ENCODE measurements at places on chromosomes 1 and 21. TPM values are rescaled to one million over a fixed set of nuclear protein-coding genes. Genes with fewer than 3 reads are reported as not detected.

DNA sequence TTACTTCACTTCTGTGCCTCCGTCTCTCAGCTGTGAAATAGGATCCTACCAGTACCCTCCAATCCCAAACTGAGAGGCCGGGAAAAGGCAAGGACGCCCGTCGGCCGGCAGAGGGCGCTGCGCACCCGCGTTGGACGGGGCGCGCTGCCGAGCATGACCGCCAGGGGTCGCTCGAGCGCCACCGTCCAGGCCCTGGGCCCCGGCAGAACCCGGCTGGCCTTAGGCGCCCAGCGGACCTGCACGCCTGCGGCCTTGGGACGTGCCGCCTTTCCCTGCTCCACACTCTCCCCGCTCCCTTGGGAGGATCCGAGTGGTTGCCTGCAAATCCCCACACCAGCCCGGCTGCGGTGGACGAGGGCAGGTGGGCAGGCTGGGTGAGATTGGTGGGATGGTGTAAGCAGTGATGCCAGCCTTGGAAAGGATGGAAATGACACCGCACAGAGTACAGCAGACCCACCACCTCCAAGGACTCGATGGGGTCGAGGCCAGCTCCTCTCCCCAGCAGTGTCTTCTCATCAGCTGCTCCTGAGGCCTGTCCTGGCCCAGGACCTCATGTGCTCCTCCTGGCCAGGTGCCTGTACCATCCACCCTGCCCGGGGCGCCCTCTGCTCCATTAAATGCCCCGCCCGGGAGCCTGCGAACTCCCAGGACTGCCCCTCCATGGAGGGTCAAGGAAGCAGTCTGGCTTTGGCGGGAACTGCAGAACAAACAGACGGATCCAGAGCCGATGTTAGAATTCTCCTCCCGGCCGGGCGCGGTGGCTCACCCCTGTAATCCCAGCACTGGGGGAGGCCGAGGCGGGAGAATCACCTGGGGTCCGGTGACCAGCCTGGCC, 47.4 kb upstream of the LBR start:
- peaks cover 20% of the 10 kb centered on the region for H3K4me1 ChIP-seq
- peaks cover 1% of the 10 kb centered on the region for H3K27me3 ChIP-seq
- DNase-seq: peak; percentile 80
- no peaks in the 10 kb centered on the region for H3K36me3 ChIP-seq
- no peak overlapping the region for H3K27ac ChIP-seq

DNA sequence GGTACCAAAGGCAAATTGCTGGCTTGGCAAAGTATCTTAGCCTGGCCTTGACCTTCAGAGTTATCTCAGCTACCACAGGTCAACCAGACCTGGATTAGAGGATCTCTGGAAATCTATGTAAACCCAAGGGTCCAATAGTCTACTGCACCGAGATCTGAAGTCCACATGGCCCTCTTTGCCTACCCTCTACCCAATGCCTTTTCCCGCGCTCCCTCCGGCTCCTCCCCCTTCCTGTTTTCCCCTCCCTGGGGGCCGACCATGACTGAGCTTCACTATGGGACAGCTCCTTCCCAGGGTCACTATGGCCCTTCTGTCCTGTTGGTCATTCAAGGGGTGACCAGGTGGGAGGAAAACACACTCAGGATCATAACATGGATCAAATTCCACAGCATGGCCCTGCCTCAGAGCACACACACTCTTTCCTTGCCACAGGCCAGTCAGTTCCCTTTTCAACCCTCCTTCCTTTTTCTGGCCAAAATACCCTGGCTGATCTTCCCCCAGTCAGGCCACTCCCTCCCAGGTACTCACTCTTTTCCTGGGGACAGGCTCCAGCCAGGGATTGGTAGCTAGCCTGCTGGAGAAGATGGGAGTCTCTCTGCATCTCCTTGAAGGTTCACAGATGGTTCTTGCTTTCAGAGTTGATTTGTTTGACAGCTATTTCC, 19.1 kb upstream of the TMEM183A start:
- H3K27ac ChIP-seq: no peak overlapping the region
- no peaks in the 10 kb centered on the region for H3K36me3 ChIP-seq
- peaks cover 12% of the 10 kb centered on the region for H3K27me3 ChIP-seq
- H3K4me1 ChIP-seq: no peaks in the 10 kb centered on the region
- no peak overlapping the region for H3K4me3 ChIP-seq

DNA sequence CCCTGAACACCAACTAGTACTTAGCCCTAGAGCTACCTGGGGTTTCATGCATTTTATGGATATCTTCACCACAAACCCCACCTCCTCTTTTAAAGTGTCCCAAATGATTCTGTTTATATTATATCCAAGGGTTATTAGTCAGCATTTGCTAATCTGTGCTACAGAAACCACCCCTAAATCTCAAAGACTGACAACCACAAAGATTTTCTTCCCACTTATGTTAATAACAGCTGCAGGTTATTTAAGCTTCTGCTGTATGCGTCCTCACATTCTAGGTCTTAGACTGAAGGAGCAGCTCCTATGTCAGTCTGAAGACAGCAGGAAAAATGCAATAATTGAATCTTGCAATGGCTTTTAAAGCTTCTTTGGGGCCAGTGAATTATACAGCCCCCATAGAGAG, 11.2 kb upstream of the PHC2 start:
- no peak for DNase-seq
- H3K4me1 ChIP-seq: peaks cover 21% of the 10 kb centered on the region
- no peaks in the 10 kb centered on the region for H3K27me3 ChIP-seq
- no peak overlapping the region for H3K27ac ChIP-seq
- H3K4me3 ChIP-seq: no peak overlapping the region

- peak; percentile 31 for DNase-seq
- H3K36me3 ChIP-seq: no peaks in the 10 kb centered on the region
- H3K27ac ChIP-seq: no peak overlapping the region
- H3K4me3 ChIP-seq: no peak overlapping the region
- no peaks in the 10 kb centered on the region for H3K27me3 ChIP-seq
- peaks cover 22% of the 10 kb centered on the region for H3K4me1 ChIP-seq
These were observed 124.7 kb downstream of the PCBP3 start for GRCh38 chr21:45768011-45768739.

- no peaks in the 10 kb centered on the region for H3K4me1 ChIP-seq
- no peak overlapping the region for H3K27ac ChIP-seq
- no peaks in the 10 kb centered on the region for H3K36me3 ChIP-seq
- no peaks in the 10 kb centered on the region for H3K27me3 ChIP-seq
These were observed 1016.1 kb downstream of the KCNT2 start for GRCh38 chr1:195591917-195592672.

DNA sequence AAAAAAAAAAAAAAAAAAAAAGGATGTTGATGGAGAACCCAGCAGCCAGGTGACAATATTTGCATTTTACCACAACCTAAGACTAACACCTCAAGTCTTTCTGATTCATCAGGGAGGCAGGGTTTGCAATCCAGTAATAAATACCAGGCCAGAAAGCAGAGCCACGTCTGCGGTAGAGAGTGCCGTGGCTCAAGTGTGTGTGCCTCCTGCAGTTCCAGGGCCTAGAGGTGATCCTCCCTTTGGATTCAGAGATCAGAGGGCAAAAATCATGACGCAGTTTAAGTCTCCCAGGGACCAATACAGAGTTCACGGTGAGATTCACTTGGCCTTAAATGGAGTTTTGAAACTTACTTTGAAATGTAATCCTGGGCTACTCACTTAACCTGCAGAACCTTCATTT, 34.9 kb downstream of the TMCO4 start:
- no peaks in the 10 kb centered on the region for H3K4me1 ChIP-seq
- no peak for DNase-seq
- H3K36me3 ChIP-seq: no peaks in the 10 kb centered on the region
- H3K4me3 ChIP-seq: no peak overlapping the region
- H3K27me3 ChIP-seq: peaks cover 10% of the 10 kb centered on the region

GRCh38 chr1:54889132-54889725, 2.2 kb upstream of the DHCR24 start:
- H3K4me1 ChIP-seq: peaks cover 20% of the 10 kb centered on the region
- DNase-seq: no peak
- H3K27me3 ChIP-seq: peaks cover 3% of the 10 kb centered on the region
- no peak overlapping the region for H3K4me3 ChIP-seq

GRCh38 chr1:117045644-117046043, 14.5 kb upstream of the TTF2 start:
- peaks cover 4% of the 10 kb centered on the region for H3K4me1 ChIP-seq
- no peak overlapping the region for H3K27ac ChIP-seq
- H3K27me3 ChIP-seq: no peaks in the 10 kb centered on the region
- no peak overlapping the region for H3K4me3 ChIP-seq

DNA sequence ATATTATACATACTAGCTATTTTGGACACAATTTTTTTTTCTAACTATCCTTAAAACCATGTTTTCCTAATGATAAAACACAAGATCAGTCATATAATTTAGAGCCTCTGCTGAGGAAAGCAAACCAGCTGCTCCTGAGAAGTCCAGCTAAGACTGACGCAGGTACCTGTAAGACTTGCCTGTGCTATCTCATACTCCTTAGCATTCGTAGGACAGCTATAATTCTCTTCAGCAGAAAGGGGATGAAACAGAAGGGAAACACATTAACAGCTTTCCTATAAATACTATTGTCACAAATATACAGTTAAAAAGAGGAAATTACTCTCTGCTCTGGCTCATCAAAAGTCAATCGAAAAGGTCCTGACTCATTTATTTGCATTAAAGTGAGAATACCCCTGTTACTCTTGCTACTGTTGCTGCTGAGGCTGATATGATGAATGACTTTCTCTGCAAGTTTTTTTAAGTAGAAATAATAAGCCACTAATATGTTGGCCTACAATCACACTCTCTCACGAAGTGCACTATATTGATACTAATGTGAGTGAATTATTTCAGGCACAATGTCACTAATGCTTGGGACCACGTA, 757.1 kb downstream of the KCNT2 start:
- H3K4me3 ChIP-seq: no peak overlapping the region
- H3K4me1 ChIP-seq: no peaks in the 10 kb centered on the region
- H3K27me3 ChIP-seq: no peaks in the 10 kb centered on the region
- no peak for DNase-seq

- H3K4me1 ChIP-seq: peaks cover 12% of the 10 kb centered on the region
- DNase-seq: no peak
- H3K4me3 ChIP-seq: no peak overlapping the region
- H3K36me3 ChIP-seq: no peaks in the 10 kb centered on the region
These were observed 123.2 kb downstream of the DMRTB1 start for GRCh38 chr1:53582211-53583020.

DNA sequence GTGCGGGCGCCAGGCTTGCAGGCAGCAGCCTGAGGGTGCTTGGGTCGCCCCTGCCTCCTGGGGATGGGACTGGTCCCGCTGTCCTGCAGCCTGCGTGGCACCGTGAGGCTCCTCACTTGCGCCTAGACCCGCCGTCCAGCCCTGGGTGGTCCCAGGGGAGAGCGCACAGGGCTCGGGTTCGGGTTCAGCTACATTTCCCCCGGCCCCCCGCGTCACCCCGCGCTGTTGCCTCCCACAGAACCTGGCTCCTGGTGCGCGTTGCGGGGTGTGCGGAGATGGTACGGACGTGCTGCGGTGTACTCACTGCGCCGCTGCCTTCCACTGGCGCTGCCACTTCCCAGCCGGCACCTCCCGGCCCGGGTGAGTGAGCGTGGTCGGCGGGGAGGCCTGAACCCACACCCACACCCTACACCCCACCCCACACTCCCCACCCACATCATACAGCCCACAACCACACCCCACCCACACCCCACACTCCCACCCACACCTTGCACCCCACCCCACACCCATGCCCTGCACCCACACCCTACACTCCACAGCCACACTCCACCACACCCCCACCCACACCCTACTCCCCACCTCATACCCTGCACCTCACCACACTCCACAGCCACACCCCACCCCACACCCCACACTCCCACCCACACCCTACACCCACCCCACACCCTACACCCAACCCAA, 6.2 kb upstream of the PFKL start:
- peaks cover 5% of the 10 kb centered on the region for H3K27me3 ChIP-seq
- no peaks in the 10 kb centered on the region for H3K36me3 ChIP-seq
- H3K4me1 ChIP-seq: peaks cover 34% of the 10 kb centered on the region
- H3K27ac ChIP-seq: no peak overlapping the region
- no peak for DNase-seq
- H3K4me3 ChIP-seq: no peak overlapping the region

GRCh38 chr1:117537291-117537920, 68.4 kb upstream of the TENT5C start:
- H3K27ac ChIP-seq: no peak overlapping the region
- no peaks in the 10 kb centered on the region for H3K27me3 ChIP-seq
- no peak overlapping the region for H3K4me3 ChIP-seq
- no peaks in the 10 kb centered on the region for H3K4me1 ChIP-seq
- no peaks in the 10 kb centered on the region for H3K36me3 ChIP-seq
- no peak for DNase-seq

Gene EDN2
- polyA plus RNA-seq: not detected

Gene LPAR3
- 0.23 TPM for polyA plus RNA-seq

Gene SLC16A4
- 7.2 TPM for polyA plus RNA-seq

Gene E2F2
- polyA plus RNA-seq: 5.2 TPM

Gene TMEM82
- polyA plus RNA-seq: 0.17 TPM

Gene SMYD2
- polyA plus RNA-seq: 73.5 TPM

Measured in muscle of leg (tissue), 16 donors.